ENCODE measurements at places on chromosomes 5 and 9.

- no peak for DNase-seq
Measured at GRCh38 chr5:28305891-28306290, 1267.5 kb upstream of the CDH9 start.

DNA sequence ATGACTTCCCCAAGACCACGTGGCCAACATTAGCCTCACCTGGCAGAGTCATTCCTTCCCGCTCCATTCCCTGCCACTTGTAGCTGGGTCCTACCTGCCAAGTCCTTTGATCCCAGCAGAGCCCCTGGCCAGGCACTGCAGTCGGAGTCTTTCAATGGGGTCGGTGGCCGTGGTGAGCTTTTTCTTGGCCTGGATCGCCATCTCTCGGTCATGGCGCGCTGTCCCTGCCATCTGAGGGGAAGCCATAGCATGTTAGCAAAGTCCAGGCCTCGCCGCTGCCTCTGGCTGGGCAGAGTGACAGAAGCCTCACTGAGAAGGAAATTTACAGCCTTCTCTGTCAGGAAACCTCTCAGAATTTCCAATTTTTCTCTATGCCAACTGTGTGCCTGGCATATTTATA, 17.5 kb downstream of the CAPSL start:
- DNase-seq, result no peak

DNA sequence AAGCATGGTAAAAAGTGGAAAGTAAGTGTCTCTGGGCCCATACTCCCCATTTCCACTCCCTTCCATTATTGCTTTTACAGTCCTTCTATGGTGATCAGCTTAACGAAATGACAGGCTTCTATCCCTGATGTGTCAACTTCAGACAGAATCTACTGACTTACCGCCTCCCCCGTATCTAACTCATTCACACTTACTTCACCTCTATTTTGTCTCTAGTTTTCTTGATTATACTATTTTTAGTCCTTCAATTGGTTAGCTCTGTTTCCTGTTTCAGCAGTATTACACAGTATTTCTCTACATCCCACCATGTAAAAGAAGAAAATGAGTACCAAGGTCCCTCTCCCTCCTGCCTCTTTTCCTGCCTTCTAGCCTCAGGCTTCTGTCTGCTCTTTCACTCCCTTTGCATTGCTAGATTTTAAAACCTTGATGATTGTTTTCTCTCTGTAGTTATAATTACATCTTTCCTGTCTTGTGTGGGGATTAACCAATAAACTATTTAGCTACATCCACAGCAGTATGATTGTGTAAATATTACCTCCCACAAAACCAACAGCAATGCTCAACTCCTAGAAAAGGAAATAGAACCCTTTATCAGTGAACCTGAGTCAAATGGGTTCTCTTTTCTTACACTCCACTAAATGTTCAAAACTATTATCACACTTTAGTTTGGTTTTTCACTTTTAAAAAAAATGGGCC, 53.4 kb downstream of the GNAQ start:
- no peak for DNase-seq

GRCh38 chr5:147327421-147327820, 92.6 kb downstream of the STK32A start:
- no peak for DNase-seq

DNA sequence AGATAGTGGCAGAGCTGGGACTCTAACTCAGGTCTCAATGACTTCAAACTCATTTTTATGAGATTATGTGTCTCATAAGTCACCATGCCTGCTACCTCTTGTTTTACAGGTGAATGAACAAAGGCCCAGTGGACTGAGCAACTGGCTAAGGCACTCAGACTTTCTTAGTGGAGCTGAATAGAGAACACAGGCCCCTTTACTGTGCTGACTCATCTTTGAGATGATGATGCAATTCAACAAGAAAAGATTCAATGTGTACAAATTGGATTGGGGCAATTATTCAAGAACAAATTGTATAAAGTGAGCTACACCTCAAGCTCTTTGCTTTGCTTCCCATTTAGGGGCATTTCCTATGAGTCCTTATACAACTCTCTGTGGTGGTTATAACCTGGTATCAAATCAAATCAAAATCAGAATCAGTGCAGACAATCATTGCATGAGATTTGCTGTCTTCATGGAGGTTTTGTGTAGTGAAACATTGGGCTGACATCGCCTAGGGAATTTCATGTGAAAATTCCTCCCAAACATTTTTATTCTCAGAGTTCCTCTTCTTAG, 84.3 kb upstream of the PPP2R2B start:
- no peak for DNase-seq

GRCh38 chr9:109918339-109919163, 138.6 kb downstream of the PALM2AKAP2 start:
- DNase-seq, result no peak

- no peak for DNase-seq
Measured at GRCh38 chr9:127159325-127159801, 36.9 kb upstream of the ANGPTL2 start.

GRCh38 chr5:167296661-167297060, 994.8 kb upstream of the WWC1 start:
- no peak for DNase-seq

DNA sequence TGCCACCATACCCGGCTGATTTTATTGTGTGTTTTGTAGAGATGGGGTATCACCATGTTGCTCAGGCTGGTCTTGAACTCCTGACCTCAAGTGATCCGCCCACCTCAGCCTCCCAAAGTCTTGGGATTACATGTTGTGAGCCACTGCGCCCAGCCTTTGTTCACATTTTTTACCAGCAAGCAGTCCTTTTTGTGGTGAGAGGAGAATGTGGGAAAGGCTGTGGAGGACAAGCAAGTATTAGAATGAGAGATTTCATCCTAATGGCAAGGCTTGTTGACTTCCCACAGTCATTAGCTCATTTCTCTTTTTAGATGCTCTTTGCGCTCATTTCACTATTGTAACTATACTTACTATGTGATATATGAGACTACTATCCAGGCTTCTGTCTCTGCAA, 6.1 kb downstream of the IL31RA start:
- DNase-seq, result no peak

GRCh38 chr9:136673975-136674785, 11.5 kb downstream of the EGFL7 start:
- no peak for DNase-seq

GRCh38 chr9:6869081-6869948, 111.5 kb downstream of the KDM4C start:
- DNase-seq, result no peak

GRCh38 chr5:37554938-37555337, 175.8 kb downstream of the WDR70 start:
- no peak for DNase-seq

DNA sequence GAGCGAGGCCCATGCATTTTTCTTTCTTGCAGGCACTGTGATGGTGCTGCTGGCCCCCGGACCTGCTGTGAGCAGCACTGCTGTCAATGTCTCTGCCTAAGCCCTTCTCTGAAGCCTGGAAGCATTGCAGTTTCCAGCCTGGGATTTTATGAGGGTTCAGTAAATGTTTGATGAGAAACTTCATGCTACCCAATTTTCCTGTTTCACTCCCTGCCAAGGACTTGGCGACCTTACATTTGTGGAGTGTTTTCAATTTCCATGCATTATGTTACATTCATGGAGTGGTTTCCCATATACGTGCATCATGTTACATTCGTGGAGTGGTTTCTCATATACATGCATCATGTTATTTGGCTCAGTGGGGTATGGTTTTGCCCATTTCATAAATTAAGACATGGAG, 90.7 kb upstream of the PTCH1 start:
- no peak for DNase-seq

DNA sequence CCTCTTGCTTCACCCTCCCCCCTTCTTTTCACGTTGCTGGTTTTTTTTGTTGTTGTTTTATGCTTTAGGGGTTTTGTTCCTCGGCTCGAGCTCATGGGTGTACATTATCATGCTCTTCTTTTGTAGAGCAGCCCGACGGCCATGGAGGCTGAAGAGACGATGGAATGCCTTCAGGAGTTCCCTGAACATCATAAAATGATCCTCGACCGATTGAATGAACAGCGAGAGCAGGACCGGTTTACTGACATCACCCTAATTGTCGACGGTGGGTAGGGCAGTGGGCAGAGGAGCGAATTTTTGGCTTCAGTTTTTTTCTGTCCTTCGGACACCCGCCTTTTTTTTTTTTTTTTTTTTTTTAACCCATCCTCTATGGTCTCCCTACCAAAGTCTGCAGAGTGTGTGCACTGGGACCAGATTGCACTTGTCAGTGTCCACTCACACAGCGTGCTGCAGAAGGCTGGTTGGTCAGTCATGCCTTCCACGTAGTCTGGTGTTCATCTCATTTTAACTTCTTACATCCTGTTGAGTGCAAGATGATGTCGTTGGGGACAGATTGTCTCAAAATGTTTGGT, 1.3 kb downstream of the ZNF131 start:
- DNase-seq, result no peak

DNA sequence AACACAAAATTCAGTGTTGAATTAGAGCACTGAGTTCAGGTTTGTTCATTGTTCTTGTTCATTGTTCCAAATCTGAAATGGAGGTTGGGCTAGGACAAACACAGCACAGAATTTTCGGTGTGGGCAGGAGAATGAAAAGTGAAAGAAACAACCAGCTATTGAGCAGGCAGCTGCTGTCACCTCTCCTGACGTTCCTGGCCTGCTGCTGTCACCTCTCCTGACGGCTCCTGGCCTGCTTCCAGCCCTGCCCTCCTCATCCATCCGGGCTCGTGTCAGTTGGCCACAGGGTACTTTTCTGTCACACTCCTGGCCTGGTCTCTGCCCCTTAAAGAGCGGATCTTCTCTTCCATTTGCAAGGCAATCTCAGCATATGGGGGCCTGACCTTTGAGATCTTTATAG, 45.2 kb upstream of the CKMT2 start:
- DNase-seq, result no peak

- no peak for DNase-seq
Measured at GRCh38 chr9:75713335-75713734, 177.1 kb upstream of the PCSK5 start.

- DNase-seq, result no peak
Measured at GRCh38 chr5:60803712-60804111, 40.4 kb downstream of the ELOVL7 start.

DNA sequence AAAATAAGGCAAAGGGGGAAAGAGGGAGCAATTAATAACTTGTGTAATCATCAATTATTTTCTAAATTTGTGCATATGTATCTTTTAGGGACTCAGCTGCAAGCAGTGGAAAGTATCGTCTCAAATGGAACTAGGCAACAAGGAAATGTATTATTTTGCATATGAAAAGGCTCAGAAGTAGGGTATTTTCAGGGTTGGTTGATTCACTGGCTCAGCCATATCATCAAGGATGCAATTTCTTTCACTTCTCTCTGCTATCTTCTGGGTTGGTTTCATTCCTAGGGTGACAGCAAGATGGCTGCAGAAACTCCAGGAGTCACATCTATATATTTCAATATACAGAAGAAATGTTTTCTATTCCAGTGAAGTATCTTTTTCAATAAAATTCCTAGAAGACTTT, 509.8 kb downstream of the DMAC1 start:
- DNase-seq, result no peak

DNA sequence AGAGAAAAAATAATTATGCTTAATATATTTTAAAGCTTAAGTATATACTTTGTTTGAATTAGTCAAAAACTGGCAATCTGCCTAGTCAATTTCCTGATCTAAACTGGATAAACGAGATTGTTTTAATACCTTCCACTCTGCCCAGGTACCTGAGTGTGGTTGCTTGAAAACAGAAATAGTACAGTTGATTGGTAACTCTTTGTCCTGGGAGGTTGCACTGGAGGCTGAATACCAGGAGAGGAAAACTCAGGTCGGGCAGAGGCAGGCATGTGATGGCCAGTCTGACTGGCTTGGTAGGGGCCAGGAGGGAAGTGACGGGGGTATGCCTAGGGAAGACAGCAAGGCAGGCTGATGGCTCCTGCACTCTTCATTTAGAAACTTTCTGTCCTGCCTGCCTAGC, 80.2 kb downstream of the PIK3R1 start:
- DNase-seq, result no peak

GRCh38 chr5:178496642-178497041, 93.6 kb downstream of the COL23A1 start:
- no peak for DNase-seq

- no peak for DNase-seq
Measured at GRCh38 chr9:92496396-92497176, 14.3 kb upstream of the ASPN start.

GRCh38 chr5:128537221-128537999, 635 bp downstream of the FBN2 start:
- DNase-seq, result no peak

DNA sequence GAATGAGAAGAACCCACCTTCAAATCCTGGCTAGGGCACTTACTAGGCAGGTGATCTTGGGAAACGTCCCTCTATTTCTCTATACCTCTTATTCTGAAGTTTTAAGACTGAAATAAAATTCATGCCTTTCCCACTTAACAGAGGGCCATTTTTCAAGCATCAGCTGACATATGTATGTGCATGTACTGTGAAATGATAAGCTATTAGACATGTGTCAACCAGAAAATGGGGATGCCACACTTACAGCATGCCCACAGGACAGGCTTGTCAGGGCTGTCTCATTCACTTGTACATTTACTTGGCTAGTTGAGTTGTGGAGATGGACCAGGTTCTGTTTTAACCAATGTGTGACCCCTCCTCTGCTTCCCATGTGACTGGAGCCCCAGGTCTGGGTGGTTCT, 78.5 kb downstream of the C9orf152 start:
- DNase-seq, result no peak

DNA sequence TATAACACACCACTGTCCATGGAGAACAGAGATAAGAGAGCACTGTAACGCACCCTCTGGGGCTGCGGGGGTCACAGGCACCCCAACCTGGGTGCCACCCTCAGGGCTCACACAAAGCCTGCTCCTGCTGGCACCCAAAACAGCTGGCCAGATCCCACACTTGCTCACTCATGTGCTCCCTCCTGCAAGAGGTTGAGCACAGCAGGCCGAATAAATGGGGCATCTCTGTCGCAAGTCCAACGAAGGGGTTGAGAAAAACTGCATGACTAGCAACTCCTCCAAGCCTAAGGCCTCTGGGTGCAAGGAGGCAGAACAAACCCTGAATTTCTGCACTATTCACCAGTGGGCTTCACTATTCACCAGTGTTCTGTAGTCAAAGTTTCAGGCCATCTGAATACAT, 80.3 kb downstream of the SECISBP2 start:
- no peak for DNase-seq

DNA sequence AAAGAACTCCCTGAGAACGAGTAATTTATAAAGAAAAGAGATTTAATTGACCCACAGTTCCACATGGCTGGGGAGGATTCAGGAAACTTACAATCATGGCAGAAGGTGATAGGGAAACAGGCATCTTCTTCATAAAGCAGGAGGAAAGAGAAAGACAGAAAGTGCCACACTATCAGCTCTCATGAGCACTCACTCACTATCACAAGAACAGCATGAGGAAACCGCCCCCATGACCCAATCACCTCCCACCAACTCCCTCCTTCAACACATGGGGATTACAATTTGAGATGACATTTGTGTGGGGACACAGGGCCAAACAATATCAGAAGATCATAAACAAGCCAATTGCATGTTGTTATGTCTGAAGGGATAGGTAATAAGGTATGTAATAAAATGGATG, 935.9 kb upstream of the COX7C start:
- no peak for DNase-seq

Data from activated CD4-positive, alpha-beta T cell treated with anti-CD3 and anti-CD28 coated beads for 1 hour (primary cell).